CD4-positive, alpha-beta T cell treated with Interleukin-15 for 1 hour (primary cell): ENCODE measurements at places on chromosomes 5 and 9.

- no peak for DNase-seq
Observed at GRCh38 chr5:175554296-175554695, 75.9 kb downstream of the SFXN1 start.

GRCh38 chr5:51731421-51732029 is 348.3 kb downstream of the ISL1 start:
- no peak for DNase-seq

GRCh38 chr9:88792502-88792901 is 198.8 kb upstream of the S1PR3 start:
- DNase-seq: no peak

- DNase-seq: no peak
Observed at GRCh38 chr5:5788793-5789192, 366.3 kb downstream of the ICE1 start.

GRCh38 chr5:176578391-176578808 is 29.3 kb downstream of the CDHR2 start:
- DNase-seq: peak; percentile 42

DNA sequence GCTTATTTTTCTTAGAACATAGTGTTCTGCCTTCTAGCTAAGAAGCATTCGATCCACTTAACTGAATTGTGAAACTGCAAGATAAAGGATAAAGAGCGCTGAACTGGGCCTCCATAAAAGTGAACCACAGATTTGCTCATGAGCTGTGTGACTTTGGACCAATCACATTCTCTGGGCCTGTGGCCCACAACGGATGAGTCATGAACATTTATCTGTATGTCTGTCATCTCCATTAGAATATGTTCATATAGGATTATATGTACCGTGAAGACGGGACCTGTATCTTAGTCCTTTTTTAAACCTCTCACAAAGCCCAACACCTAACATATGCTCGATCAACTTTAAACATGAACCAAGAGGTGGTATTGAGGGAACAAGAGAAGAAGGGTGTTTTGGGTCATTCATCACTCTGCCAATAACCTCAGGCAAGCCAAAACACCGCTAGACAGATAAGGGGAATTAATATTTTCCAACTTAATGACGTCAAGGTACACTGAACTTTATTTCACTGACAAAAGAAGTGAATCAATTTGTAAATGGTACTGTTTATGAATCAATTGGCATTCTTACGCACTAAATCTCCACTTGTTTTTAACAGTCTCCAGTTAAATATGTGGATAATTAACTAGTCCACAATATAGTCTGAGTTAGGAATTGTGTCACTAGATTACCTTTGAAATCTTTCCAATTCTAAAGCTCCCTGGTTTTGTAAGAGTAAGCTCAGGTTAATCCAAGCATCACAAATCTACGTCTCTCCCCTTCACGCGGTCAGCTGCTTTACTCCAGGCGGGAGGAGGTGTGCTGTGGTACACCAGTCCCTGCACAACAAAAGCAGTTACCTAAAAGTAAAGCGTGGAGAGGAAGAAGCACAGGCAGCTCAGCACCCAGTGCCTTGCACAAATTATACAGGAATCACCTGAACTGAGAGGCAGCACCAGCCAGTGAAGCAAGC is 1.6 kb downstream of the TMEM245 start:
- peak; percentile 29 for DNase-seq

DNA sequence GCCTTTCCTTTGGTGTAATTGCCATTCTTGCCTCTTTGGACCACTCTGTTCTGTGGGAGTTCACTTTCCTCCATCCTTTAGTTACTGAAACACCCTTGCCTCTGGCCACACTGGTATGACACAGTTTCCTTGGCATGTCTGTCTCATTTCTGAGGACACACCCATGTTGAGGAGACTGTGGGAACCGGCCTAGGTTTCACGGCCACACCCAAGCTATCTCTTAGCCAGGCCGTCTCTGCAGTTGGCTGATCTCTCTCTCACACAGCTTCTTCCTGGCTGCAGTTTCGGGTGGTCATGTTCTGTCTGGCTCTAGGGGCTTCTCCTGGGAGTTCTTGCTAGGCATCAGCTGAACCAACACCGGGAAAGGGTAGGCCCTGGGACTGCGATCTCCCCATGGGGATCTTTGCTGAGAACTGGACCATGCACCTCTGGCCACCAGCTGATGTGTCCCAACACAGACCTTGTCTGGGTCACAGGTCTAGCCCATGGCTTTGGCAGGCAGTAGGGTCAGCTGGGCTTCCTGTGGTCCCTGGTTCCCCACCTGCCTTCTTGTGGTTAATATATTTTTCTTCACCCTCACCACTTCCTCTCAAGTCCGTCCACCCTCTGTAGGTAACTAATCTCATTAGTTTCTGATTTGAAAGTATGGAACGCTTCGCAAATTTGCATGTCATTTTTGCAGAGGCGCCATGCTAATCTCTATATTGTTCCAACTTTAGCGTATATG is 24.9 kb downstream of the ARHGEF37 start:
- no peak for DNase-seq

DNA sequence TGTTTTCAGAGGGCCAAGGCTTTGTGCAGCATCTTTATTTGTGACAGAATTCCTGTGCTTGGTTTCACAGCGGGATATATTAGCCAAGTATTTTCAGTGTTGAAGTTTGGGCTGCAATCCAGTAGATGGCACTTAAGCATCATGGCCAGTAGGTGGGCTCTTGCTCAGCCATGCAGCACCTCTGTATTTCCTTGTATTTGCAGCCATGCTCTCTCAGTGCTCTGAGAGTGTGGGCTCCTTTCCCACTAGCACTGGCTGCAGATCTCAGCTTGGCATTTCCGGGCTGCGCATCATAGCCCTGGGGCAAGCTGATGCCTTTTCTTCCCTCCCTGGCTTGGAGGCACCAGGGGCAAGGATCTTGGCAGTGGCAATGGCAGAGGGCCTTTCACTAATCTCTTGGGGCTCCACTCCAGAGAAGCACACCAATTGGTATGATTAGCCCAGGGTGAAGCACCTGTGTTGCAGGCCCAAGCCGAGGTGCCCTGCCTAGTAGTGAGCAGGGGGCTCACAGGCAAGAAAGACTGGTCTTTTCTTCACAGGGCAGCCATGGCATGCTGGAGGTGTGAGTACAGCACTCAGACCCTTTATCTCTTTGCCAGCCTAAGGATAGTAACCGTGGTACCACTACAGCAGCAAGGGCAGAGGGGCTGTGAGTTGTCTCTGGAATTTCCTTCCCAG is 48.3 kb downstream of the SLCO6A1 start:
- no peak for DNase-seq

GRCh38 chr5:132202711-132203463 is 24.8 kb downstream of the P4HA2 start:
- DNase-seq: no peak

DNA sequence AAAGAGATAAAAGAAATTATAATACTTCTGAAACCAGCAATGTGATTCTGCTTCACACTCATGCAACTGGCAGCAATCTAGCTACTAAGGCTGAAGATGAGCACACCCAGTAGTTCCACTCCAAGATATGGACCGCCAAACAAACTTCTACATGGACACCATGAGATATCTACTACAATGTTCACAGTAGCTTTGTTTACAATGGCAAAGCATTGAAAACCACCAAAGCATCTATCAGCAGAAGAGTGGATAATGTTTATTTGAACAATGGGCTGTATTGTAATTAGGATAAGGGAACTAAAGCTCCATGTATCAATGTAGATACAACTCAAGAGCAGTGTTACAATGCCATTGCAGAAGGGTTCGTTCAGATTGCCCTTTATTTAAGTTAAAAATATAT is 91.2 kb upstream of the ERBIN start:
- DNase-seq: no peak

DNA sequence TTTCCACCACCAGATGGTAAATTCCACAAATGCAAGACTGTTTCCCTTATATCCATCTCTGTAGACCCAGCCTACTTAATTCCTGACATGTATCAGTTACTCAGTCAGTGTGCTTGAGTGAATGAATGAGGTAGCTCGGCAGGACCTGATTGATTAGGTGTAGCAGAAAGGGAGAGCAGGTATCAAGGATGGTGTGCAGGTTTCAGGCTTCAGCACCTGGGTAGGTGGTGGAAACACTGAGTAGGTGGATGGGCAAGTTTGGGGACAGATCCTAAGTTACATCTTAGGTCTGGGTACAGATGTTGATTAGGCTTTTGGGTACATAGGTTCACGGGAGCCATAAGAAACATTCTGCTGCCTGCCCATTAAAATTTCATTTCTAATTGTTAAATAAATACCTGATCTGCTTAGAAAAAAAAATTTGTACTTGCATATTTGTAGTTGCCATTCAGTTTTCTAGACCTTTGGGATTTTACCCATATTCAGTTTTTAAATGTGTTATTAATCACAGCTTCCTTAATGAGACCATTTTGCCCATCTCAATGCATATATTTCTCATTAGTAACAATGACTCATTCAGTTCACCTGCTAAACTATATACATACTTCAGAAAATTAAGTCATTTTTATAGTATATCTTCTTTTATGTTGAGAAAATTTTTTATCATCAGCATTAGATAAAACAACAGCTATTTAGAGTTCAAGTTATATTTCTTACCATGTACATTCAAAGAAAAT is 111.8 kb downstream of the INIP start:
- no peak for DNase-seq

- no peak for DNase-seq
Observed at GRCh38 chr9:98066235-98066634, 9.7 kb downstream of the NANS start.

GRCh38 chr9:125246261-125246667 is 5.1 kb upstream of the HSPA5 start:
- DNase-seq: no peak

- no peak for DNase-seq
Observed at GRCh38 chr5:61866930-61867329, 439.1 kb upstream of the KIF2A start.

DNA sequence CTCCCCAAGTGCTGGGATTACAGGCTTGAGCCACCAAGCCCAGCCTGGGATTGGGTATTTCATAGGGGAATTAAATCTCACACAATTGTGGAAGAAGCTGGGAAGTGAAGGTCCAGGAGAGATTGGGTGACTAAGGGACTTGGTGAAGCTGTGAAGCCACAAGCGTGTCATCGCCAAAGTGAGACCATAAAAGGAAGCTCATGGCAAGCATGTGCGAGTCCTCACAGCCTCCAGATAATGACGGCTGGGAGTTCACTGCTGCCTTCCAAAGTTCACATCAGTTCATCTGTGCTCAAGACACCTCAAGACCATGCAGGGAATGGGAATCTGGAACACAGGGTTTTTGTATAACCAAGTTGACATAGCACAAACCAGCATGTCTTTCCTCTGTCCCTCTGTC is 210.6 kb downstream of the MARCHF11 start:
- DNase-seq: no peak

GRCh38 chr5:107100121-107100520 is 570.6 kb downstream of the EFNA5 start:
- DNase-seq: no peak

GRCh38 chr5:36374266-36374862 is 72.7 kb upstream of the RANBP3L start:
- DNase-seq: no peak

DNA sequence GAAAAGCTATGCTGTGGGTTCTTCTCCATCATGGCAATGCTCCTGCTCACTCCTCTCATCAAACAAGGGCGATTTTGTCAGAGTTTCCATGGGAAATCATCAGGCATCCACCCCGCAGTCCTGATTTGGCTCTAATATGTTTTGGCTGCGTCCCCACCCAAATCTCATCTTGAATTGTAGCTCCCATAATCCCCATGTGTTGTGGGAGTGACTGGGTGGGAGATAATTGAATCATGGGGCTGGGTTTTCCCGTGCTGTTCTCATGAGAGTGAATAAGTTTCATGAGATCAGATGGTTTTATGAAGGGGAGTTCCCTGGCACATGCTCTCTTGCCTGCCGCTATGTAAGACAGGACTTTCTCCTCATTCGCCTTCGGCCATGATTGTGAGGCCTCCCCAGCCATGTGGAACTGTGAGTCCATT is 163.8 kb downstream of the GADD45G start:
- DNase-seq: no peak

GRCh38 chr5:69454460-69455249 is 37.9 kb upstream of the OCLN start:
- DNase-seq: no peak

- no peak for DNase-seq
Observed at GRCh38 chr9:38285236-38285635, 107.3 kb upstream of the ALDH1B1 start.

GRCh38 chr5:107232788-107233187 is 437.9 kb downstream of the EFNA5 start:
- no peak for DNase-seq

- no peak for DNase-seq
Observed at GRCh38 chr5:169226895-169227294, 74.0 kb downstream of the SLIT3 start.

GRCh38 chr9:20995616-20996015 is 35.8 kb downstream of the HACD4 start:
- no peak for DNase-seq

GRCh38 chr5:159451197-159452052 is 121.1 kb upstream of the IL12B start:
- no peak for DNase-seq

DNA sequence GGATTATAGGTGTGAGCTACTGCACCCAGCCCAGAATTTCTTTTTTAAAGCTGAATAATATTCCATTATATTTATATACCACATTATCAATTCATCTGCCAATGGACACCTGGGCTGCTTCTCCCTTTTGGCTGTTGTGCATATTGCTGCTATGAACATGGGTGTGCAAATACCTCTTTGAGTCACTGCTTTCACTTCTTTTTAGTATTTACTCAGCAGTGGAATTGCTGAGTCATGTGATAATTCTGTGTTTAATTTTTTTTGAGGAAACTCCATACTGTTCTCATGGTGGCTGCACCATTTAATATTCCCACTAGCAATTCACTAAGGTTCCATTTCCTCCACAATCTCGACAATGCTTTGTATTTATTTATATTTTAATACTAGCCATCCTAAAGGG is 36.1 kb upstream of the KIF4B start:
- DNase-seq: no peak

GRCh38 chr5:75364571-75365280 is 27.7 kb downstream of the HMGCR start:
- DNase-seq: no peak

GRCh38 chr5:101662263-101662662 is 633.8 kb downstream of the SLCO4C1 start:
- DNase-seq: no peak

GRCh38 chr9:121242219-121242958 is 25.6 kb upstream of the GSN start:
- no peak for DNase-seq

GRCh38 chr5:21173526-21173925 is 1185.5 kb upstream of the CDH18 start:
- no peak for DNase-seq

GRCh38 chr5:179345183-179345432 is 153 bp downstream of the ADAMTS2 start:
- DNase-seq: no peak

DNA sequence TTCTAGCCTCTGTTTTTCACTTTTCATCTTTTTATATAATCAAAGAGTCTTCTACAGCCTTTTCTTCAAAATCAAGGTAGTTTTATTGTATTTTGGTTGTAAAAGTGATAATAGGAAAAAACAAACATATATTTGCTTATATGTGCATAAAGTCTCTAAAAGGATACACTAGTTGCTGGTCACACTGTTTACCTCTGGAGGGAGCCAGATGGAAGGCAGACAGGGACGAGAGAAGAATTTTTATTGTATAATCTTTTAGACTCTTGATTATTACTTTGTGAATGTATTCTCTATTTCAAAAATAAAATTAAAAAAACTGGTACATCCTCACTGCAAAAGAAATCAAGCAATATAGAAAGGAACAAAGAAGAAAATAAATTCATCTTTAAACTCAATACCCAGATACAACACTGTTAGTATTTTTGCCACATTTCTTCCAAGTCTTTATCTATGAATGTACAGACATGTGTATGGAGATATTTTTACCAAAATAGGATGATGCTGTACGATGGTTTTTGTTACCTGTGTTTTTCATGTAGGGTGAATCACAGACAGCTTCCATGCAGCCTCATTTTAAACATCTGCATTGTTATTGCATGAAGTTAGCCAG is 6.1 kb upstream of the RNF183 start:
- peak; percentile 24 for DNase-seq
